ENCODE measurements at places on chromosomes 5 and 9.

- no peak for DNase-seq
Measured at GRCh38 chr9:38162332-38163211, 93.5 kb upstream of the SHB start.

GRCh38 chr9:75109210-75109839, 21.0 kb downstream of the OSTF1 start:
- no peak for DNase-seq

DNA sequence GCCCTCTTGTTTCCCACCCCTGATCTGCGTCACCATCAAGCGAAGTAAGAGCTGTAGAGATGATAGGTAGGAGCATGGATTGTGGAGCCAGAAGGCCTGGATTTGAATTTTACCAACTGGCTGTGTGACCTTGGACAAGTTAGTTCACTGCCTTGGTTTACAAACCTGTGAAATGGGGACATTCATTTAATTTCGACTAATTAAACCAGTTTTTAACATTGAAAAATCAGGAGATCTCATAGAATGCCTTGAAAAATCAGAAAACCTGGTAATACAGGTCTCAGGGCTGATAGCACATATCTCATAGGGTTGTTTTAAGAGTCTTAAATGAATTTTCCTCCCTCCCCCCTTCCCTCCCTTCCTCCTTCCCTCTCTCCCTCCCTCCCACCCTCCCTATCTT, 38.8 kb downstream of the STC2 start:
- no peak for DNase-seq

GRCh38 chr5:79209505-79209904, 26.4 kb upstream of the JMY start:
- no peak for DNase-seq

DNA sequence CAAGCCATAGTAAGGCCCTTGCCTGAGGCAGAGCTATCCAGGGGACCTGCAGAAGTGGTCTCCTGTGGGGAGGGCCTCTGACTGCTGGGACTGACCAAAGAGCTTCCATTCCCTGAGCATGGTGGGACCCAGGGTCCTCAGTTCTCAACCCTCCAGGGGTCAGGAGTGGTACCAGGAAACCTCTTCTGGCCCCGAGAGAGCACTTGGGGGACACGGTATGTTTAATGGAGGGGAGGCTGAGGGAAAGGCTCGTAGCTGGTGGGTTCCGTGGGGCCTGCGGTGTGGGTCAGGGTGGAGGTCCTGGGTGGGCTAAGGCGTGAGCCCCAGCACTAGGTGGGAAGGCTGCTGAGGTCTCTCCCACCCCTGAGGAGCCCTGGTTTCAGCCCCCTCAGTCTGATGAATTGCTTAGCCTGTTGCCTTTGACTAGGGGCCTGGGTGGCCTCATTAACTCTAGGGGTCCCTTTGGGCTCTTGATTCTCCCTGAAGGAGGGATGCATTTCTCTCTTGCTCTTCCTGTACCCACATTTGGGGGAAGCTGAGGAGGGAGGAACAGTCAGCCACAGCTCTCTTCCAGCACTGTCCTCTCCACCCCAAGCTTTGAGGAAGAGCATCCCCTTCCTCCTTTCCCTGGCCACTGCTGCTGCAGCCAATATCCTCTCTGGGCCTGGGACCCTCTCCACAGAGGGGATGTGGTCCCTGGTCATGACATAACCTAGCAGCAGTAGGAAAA, 34.0 kb downstream of the CSF1R start:
- DNase-seq = no peak

DNA sequence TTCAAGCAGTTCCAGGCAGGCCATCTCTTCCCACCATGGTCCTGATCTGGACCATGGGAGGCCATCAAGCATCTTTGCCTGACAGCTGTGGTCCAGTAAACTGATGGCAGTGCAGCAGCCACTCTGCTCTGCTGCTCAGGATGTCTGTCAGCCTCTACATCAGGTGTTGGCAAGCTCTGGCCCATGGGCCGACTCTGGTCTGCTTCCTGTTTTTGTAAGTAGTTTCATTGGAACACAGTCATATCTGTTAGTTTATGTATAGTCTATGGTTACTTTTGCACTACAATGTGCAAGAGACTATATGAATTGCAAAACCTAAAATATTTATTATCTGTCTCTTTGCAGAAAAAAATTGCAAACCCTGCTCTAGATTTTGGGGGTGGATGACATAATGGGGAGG, 225.0 kb downstream of the KCTD16 start:
- no peak for DNase-seq

DNA sequence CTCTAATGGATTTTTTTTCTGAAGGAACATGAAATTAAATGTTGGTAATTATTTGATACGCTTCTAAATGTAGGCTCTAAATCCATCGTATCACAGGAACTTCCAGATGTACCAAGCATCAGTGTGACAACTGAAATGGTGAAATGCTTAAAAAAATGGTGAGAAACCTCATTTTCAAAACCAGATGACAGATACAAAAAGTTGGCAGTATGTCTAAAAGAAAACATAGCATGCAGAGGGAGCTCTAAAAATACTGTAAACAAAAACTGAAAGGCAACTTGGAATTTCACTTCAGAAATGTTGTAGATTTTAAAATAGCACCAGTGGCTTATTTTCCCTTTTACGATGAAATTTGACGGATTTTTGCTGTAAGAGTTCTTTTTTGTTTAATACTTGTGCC, 1043.6 kb upstream of the WWC1 start:
- DNase-seq = no peak

GRCh38 chr5:33114361-33114760, 326.4 kb upstream of the TARS1 start:
- DNase-seq = no peak

- no peak for DNase-seq
Measured at GRCh38 chr9:76267284-76267652, 127.0 kb downstream of the RFK start.

- no peak for DNase-seq
Measured at GRCh38 chr5:141172381-141173204, at the start of gene PCDHB7. Gene PCDHB7 (plus strand): TSS chr5:141172644. CDS start chr5:141172836, 192 bp downstream.

DNA sequence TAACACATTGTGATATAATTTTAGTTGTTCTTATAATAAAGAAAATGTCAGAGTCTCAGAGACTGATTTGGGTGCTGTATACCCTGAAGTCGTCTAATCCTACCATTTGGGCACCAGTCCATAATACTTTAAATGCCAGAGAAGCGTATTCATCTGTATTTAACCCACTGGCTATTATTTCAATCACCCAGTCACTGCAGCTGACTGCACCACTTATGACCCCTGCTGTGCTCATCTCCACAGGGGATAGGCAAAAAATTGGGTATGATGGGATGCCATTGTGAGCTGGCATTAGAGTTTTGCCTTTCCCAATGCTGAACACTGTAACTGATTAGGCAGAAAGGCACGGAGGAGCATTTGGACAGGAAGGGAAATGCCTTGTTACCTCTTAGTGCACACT, 599.7 kb downstream of the CAAP1 start:
- no peak for DNase-seq

GRCh38 chr5:154430961-154431630, 14.7 kb upstream of the SAP30L start:
- DNase-seq = no peak

DNA sequence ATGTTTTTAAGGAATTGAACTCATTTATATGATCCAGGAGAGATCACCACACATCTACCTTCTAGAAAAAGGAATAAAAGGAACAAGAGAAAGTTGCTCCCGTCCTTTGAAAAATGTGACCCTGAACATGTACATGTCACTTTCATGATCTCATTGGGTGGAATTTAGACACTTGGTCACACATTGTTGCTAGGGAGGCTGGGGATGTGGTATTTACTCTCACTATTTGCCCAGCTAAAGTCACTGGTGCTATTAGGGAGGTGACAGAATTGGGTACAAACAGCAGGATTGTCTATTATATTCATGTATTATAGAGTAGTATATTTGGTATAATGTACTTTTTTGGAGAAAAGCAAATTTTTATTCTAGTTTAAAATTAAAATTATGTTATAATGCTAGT, 2.1 kb upstream of the CDH10 start:
- no peak for DNase-seq

GRCh38 chr5:180823940-180824629, 21.5 kb upstream of the MGAT1 start:
- no peak for DNase-seq

DNA sequence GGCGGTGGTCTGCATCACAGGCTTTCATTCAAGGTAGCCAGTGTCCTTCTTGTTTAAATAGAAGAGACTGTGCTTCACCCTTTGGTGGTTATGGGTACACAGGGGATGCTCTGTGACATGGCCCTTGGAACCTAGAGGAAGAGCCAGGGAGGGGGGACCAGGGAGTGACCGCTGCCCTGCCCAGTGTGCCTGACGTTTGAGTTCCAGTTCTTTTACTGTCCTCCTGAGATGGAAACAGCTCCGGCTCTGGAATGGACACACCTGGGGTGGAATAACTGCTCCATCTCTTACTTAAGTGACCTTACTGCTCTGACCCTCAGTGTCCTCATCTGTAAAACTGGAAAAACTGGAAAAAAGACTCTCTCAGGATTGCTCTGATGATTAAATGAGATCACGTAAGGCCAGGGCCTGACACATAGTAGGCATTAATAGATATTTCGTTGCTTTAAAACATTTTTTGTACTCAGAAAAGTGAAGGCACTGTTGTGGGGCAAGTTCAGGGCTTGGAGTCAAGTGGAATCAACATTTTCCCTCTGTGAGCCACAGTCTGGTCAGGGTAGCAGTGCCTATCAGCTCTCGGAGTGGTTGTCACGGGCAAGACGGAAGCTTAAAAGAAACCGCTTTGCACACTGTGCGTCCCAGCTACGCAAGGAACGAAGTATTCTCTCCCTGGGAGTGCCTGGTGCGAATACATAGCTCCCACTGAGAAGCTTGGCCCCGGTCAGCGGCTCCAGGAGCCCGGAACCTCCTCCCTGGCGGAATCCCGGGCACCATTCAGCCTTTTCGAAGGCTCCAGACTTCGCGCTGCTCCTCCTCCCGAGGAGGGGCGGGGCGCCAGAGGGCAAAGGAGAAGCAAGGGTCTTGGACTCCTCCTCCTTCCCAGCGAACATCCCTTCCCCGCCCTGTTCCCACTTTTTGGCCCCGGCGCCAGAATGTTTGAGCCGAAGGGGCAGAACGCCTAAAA, 5.8 kb downstream of the POU4F3 start:
- DNase-seq = no peak

- no peak for DNase-seq
Measured at GRCh38 chr9:94083384-94083783, 880 bp upstream of the PTPDC1 start.

DNA sequence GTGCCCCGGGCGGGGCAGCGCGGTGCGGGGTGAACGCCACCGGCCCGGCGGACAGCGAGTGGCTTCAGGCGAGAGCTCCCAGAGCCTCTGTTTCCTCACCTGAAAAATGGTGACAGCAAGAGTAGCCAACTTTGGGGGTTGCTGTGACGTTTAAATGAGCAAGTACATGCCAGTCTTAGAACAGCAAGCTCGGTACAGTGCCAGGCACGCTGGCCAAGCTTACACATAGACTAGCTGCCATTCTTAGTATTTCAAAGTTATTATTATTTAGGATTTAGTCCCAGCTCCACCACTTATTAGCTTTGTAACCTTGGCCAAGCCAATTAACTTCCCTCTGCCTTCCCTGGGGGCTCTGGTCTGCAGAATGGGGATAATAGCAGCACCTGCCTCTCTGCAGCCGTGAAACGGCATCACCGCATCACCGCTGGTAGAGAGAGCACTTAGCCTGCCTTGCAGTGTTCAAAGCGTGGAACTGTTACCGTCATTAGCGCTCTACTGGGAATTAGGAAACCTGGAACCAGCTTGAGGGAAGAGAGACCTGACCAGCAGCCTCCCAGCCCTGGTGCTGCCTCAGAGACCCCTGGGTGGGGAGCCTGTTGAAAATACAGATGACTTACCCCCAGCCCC, at the start of gene C9orf50:
TSS of gene C9orf50 (minus strand) at position 433 of the 627 bp plus-strand sequence. CDS start 527 bp downstream, outside the sequence.
- no peak for DNase-seq

GRCh38 chr5:179258001-179258921, 87.0 kb downstream of the ADAMTS2 start:
- DNase-seq = no peak

DNA sequence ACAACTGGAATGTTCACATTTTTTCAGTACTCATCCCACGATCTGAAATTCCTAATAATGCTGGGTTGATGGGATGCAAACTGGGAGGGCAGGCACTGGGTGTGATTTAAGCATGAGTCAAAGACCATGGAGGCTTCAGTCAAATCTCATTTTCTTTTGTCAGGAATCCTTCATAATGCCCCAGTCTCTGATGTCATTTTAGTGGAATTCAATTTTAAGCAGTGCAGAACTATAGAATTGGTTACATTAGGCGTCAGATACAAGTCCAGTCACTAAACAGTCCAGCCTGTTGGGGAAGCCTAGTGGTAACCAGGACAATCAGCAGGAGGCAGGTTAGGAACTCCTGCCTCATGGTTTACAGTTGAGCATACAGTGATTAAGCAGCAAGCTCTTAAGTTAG, 41.0 kb upstream of the TMEM215 start:
- DNase-seq = no peak

DNA sequence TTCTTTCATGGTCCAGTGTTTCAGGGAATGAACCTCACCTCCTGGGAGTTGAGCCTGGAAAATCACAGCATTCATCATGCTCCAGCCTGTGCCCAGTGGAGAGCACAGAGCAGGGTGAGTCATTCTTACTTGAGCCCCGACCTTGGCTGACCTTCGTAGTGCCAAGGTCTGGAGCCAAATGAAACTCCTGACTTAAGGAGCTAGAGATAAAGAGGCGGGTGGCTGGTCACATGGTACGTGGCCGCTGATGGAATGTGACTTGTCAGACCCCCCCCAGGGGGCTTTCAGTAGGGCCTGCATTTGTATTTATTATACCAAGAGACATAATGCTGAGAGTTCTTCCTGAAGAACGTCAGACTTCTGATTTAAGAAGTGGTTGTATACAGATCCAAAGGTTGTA, 15.0 kb upstream of the PIP5K1B start:
- no peak for DNase-seq

DNA sequence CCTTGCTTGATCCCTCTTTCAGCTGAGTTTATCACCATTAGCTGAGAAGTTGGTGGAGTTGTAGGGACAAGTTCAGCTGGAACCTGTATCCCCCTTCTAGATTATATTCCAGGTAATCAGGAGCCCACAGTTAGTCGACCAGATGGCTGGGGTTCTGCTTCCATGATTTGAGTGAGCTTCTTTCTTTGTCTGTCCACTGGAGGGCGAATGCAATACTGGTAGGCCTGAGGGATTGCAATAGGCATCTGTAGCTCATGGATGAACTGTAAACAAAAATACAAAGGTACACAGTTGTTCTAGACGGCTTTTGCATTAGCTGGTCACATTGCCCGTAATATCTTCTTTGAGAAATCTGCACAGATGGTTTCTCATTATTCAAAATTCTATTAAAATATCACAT, 88.9 kb downstream of the PCSK5 start:
- no peak for DNase-seq

DNA sequence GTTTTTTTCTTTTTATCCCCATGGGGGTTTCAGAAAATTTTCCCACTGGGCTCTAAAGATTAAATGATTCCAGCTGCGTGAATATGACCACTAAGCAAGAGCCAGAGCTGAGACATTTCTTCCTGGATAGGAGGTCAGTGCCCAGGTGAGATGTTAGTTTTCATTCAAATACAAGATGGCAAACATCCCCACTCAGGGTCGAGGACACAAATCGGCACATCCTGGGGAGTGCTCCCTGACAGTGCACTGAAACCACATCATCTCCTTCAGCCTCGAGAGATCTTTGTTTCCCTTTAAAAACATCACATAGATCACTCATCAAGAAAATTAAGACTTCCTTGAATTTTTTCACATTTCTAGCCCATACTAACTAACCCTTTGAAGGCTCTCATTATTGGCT, 273.2 kb upstream of the PANK3 start:
- no peak for DNase-seq

- no peak for DNase-seq
Measured at GRCh38 chr9:134678206-134678605, 36.6 kb downstream of the COL5A1 start.

- no peak for DNase-seq
Measured at GRCh38 chr5:179274321-179275315, 70.6 kb downstream of the ADAMTS2 start.

Data from memory B cell (primary cell).